NCI-H146 (cell line): ENCODE measurements at places on chromosomes 5 and 9.
A peak's percentile ranks its signal among the peaks of the same experiment; 100 is the strongest.

GRCh38 chr9:84898188-84898587, 228.7 kb downstream of the NTRK2 start:
- no peak for DNase-seq

DNA sequence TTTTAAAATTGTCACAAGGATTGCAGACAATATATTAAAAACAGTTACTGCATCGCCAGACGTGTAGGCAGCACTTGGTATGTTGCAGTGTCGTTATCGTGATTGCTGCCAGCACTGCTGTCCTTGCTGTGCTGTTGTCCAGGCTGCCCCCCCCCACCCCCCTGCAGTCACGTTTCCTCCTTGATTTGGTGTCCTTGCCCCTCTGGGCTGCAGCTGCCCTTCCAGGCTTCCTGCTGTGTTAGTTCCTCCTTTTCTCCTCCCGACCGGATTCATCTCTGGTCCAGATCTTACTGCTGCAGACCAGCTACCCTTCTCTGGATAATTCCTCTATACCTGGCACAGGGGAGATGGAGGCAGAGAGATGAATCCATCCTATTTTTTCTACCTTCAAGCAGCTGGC, 298.9 kb downstream of the TRIM32 start:
- DNase-seq: no peak

DNA sequence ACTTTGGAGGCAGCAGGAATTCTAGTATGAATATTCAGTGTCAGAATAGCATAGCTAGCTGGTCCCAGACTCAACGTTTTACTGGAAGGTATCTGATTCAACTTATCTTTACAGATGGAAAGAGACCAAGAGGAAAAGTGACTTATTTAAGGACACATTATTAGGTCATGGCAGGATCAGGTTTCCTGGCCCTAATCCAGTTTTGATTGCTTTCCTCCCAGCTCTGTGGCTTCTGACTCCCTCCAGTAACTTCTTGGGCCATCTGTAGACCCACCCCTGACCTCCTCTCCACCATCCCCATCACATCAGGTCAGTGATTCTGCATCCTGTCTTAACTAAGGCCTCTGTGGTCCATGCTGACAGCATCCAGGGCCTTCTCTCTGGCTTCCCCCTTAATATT, 38.4 kb downstream of the SH3TC2 start:
- DNase-seq: no peak

- no peak for DNase-seq
Measured at GRCh38 chr5:139837711-139838380, 42.2 kb downstream of the PSD2 start.

DNA sequence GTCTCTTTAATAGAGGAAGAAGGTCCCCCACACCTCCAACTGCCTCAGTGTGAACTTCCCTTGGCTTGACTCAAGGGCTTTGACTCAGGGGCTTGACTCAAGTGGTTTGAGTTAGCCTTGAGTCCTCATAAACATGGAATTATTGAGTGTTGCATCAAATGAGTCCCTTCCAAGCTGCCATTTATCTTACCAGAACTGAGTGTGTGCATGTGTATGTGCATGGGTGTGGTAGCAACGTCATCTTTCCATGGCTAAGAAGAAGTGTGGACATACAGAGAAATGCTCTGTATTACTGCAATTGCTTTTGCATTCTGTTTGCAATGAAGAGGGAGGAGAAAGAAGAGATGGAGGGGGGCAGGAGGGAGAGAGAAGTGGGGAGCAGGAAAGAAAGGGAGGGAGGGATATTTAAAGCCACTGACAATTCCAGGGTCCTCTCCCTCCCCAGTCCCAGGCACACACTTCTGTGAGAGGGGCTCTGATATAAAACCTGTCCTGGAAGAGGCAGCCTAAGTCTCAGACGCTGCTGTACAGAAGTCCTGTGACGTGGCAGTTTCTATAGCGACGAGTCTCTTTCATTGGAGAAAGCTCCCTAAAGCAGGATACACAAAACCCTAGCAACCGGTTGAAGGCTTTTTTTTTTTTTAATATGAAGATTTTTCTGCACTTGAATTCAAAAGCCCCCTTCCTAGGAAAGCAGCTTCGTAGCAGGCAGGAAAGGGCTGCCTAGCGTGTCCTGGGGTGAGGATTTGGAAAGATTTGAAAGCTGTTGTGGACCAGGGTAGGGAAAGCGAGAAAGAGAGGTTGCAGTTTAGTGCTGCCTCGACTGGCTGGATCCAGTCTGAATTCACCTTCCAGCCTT, 93.3 kb upstream of the MAP1B start:
- peak; percentile 94 for DNase-seq

DNA sequence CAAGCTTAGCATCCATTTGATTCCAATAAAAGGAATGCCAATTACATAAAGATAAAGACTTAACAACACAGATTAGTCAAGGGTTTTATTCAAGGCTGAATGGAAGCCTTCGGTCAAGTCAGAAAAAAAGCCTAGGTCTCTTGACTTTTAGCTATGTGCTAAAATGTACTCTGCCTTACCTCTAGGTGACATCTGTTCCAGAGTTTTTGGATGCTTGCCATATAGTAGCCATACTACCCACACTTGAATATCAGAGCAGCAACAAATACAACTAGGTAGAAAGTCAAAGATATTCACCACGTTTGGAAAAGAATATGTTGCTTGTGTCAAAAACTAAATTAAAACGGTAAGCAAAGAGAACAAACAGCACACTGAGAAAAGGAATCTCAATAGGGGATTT, 484.7 kb downstream of the ELAVL2 start:
- DNase-seq: no peak

- DNase-seq: peak; percentile 17
Measured at GRCh38 chr9:130473566-130473965, 28.8 kb downstream of the ASS1 start.

DNA sequence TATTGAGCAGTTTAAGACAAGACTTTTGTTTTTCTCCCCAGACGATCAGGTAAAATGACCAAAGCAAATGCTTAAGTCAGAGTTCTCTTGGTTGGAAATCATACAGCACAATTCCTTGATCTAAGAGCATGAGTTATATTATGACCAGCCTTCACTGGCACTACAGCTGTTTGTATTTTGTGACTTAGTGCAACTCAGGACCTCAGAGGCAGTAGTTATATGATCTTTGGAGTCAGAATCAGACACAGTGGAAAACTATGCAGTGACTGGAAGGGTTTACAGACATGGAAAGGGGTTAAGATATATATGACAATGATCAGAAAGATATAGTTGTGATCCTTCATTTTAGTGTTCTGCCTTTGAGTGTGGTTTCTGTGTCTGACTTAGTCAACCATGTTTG, 24.3 kb downstream of the RAD23B start:
- DNase-seq: no peak

GRCh38 chr5:141519605-141520565, 31.0 kb downstream of the PCDHGC5 start:
- no peak for DNase-seq

DNA sequence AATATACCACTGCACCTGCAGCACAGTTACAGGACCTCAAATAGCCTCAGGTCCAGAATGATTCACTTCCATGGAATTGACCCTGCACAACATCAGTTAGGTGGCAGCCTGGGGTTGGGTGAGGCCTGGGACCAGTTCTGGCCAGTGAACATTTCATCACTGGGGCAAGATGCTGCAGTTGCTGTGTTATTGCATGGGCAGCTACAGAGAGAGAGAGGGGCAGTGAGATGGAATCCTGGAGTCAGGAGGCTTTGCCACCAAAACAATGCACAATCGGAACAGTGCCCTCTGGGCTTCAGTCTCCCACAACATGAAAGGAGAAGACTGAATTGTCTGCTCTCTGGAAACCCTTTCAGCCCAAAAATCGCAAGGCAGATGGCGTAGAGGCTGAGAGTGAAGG, 51.8 kb downstream of the SH3TC2 start:
- no peak for DNase-seq

DNA sequence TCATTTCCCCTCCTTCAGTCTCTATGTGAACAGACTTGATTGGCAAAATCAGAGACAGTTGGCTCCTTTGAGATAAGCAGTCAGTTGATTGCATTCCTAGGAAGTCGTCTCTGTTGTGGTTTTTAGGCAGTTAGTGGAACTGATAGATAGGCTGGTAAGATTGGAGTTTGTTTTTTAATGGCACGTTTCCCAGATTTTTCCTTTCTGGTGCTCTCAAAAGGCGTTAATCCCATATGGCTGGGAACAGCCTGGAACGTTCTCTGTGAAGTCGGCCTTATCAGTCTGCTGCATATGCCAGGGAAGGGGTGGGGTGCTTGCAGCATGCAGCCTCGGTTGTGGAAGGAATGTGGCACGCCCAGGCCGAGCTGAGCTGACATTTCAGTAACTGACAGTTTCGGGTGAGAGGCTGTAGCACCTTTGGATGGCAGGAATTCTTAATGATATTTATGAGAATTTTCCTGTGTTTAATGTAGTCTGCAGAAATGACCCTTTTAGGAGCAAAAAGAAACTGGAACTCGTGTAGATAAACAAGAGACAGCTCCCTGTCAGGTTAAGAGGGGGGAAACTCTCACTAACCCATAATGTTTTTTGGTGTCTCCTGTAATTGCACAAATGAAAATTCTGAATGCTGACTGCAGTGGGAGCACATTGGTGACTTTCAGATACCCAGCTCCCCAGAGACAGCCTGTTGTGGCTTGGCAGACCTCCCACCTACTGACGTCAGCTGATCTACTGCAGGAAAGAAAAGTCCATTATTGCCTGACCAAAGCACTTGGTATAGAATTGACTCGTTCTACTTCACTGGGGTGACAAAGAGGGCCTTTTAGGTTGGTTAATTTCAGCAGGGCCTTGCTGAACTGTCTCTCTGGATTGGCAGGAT, 6.3 kb downstream of the SPTAN1 start:
- no peak for DNase-seq

GRCh38 chr5:151648988-151649387, 37.7 kb downstream of the SPARC start:
- no peak for DNase-seq

GRCh38 chr9:124415852-124416484, 726 bp upstream of the PSMB7 start:
- no peak for DNase-seq

DNA sequence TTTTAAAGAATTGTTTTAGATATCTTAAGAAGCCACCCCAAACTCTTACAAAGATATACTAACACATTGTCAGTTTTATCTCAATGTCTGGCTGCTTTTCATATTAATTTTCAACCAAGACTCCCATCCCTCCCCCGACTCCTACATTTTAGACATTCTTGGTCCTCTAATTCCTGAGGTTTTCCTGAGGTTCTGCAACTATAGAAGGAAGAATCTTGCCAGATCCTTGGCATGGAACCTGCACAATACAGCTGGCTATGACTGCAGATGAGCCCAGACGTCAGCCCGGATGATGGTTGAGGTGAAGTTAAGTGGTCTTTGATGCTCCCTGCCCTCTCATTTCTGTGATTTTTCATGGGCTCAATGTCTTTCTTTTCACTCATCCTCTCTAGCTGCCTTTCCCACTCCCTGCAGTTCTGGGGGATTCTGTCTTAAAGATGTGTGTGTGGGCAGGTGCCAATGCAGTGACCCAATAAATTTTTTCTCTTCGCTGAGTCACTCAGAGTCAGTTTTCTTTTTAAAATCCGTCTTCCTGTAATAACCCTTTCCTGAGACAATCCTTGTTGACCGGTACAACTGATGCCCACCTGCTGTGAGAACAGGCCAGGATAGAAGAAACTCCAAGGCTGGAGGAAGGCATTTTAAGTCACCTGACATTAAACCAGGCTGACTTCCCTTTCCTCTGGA, 237.8 kb upstream of the GAS1 start:
- no peak for DNase-seq

- no peak for DNase-seq
Measured at GRCh38 chr9:105385381-105385985, 62.4 kb upstream of the FSD1L start.

- DNase-seq: no peak
Measured at GRCh38 chr5:60196385-60197113, 303.0 kb upstream of the PDE4D start.

- no peak for DNase-seq
Measured at GRCh38 chr9:137756045-137756744, 121.4 kb upstream of the CACNA1B start.

DNA sequence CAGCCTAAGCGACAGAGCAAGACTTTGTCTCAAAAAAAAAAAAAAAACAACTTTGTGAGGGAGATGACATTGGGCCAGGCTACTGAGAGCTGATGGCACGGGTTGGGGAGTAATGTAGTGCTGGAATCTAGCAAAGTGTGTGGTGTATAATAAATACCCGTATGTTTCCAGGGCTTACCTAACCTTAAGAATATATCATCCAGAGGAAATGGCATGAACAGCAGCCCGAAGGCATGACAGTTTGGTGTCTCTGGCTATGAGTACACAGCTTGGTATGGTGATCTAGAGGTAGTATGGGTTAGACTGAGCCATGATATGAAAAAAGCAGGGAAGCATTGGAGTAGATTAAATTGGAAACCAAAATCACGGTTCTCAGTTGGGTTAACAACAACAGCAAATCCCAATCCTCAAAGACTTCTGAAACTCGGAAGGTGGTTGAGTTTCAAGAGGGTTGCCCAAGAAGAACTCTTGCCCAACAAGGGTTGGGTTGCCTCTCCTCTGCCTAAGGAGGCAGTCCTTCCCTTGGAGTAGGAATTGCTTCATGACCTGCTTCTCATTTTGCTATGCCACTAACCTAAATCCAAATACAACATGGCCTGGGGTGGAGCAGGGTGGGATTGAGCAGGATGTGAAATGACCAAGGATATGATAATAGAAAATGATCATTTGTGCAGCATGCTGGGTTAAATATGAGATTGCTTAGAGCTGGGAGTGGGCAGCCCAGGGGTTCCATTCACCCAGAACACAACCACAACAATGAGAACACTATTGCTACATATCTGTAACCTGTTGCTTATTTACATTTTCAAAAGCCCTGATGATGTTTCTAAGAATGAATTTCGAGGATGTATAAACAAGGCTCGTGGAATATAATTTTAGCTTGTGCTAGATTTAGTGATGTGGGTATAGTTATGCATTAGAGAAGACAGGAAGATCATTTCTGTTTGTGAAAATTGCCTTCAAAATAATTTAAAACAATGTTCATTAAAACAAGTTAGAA, 64.6 kb upstream of the ZFR start:
- no peak for DNase-seq

DNA sequence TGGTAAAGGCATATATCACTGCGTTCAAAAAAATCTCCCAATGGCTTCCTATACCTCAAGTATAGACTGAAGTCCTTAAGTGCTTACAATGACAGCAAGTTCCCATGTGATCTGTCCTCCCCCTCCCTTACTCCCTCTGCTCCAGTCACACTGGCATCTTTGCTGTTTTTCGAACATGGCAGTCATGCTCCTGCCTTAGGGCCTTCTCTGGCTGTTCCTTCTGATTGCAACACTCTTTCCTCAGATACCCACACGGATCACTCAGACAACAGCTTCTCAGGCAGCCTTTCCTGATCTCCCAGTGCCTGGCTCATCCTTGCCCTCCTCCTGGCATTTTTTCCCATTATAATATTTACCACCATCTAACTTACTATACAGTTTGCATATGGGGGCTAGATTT, 232.8 kb downstream of the ARHGEF28 start:
- no peak for DNase-seq

DNA sequence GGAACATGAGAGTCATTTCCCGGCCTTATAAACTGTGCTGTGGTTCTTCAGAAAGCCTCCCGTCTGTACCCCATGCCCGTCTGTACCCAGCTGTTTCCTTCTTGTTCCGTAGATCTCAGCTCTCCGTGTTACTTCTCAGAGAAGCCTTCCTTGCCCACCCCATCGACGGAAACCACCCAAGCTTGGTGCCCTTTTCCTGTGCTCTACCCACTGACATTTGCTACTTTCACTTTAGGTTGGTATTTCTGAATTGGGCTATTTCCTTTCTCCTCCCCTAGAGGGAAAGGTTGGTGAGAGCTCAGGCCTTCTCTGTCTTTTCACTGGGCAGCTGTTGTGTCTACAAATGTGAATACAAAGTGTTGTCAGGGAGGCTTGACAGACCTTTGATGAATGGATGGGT, 764.5 kb upstream of the ADAMTS16 start:
- DNase-seq: no peak
